ENCODE measurements at places on chromosomes 13 and 19.

DNA sequence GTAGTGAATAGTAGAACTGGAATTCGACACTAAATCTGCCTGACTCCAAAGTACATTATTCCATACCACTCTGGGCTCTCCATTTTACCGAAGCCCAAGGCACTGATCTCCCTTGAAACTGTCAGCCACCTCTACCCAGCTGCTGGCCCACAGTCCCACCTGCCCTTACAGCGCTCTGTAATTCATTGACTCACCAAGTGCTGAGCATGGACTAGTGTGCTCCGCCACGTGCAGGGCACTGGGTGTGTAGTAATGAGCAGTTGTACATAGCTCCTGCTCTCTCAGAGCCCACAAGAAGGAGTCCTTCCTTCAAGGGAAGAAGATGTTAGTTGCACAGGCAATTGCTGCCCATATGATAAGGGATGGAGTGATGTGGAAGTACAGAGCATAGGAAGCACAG, 76.6 kb upstream of the SIAH3 start:
- no peak for DNase-seq

GRCh38 chr19:47190167-47190727, 40.8 kb downstream of the BBC3 start:
- DNase-seq: no peak

DNA sequence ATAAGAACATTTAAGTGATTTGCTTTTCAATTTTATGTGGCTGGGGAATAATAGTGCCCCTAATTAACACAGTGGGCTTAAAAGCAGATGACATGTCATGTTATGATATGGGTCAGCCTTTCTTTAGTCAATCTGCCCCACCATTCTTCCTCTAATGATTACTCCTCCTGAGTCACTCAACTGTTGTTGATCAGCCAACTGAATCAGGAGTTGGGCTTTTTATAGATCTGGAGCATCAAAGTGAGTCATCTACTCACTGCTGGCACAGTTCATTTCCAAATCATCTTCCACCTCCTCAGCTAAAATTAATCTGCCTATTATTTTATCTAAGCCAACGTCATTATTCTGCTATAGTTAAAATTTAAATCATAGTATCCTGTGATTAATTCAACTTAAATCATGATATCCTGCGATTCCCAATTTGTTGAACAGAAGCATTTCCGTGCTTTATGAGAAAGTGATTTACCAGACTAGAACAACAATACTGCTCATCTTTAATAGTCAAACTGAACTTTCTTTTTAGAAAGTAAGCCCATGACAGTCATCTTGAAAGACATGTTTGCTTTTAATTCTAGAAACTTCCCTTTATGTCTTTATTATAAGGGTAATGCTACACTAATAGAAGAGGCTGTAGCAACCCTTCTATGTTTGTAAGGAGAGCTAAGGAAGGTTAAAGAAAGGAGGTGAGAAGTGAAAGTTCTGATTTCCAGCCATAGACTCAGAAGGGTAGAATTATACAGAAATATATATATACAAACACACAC, 551.4 kb downstream of the TBC1D4 start:
- DNase-seq: no peak

- no peak for DNase-seq
Observed at GRCh38 chr13:102131246-102131645, 270.6 kb downstream of the FGF14 start.

DNA sequence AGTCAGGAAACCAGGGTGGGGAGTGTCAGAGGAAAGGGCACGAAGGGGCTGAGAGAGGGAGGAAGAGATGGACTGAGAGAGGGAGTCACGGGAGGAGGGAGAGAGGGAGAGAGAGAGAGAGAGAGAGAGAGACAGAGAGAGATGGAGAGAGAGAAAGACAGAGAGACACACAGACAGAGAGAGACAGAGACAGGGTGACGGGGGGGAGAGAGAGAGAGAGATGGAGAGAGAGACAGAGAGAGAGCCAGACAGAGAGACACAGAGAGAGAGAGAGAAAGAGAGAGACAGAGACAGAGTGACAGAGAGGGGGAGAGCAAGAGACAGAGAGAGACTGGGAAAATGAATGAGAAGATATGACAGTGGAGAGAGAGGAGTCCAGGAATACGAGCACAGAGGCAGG, 494 bp upstream of the KLK14 start:
- no peak for DNase-seq

GRCh38 chr13:111879719-111880118, 187.2 kb upstream of the SOX1 start:
- DNase-seq: no peak

DNA sequence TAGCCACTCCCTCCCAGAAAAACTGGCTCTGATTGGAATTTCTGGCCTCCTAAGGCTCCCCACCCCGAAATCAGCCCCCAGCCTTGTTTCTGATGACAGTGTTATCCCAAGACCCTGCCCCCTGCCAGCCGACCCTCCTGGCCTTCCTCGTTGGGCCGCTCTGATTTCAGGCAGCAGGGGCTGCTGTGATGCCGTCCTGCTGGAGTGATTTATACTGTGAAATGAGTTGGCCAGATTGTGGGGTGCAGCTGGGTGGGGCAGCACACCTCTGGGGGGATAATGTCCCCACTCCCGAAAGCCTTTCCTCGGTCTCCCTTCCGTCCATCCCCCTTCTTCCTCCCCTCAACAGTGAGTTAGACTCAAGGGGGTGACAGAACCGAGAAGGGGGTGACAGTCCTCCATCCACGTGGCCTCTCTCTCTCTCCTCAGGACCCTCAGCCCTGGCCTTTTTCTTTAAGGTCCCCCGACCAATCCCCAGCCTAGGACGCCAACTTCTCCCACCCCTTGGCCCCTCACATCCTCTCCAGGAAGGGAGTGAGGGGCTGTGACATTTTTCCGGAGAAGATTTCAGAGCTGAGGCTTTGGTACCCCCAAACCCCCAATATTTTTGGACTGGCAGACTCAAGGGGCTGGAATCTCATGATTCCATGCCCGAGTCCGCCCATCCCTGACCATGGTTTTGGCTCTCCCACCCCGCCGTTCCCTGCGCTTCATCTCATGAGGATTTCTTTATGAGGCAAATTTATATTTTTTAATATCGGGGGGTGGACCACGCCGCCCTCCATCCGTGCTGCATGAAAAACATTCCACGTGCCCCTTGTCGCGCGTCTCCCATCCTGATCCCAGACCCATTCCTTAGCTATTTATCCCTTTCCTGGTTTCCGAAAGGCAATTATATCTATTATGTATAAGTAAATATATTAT, 6.1 kb downstream of the FOSB start:
- no peak for DNase-seq

DNA sequence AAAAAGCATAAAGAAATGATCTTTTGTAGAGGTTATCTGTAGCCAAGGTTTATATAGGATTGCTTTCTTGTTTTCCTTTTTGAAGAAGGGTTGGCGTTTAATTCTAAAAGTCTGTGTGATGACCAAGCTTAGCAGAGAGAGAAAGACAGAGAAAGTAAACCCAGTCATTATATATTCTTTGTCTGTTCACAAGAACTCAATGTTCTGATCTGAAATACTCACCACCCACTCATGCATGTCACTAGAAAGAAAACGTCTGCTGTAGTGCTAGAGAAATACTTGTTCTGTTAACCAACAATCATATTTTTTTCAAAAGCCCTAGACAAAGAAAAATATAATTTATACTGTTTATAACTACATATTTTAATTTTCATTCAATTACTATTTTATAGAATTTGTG, 173.7 kb upstream of the SLITRK5 start:
- no peak for DNase-seq

DNA sequence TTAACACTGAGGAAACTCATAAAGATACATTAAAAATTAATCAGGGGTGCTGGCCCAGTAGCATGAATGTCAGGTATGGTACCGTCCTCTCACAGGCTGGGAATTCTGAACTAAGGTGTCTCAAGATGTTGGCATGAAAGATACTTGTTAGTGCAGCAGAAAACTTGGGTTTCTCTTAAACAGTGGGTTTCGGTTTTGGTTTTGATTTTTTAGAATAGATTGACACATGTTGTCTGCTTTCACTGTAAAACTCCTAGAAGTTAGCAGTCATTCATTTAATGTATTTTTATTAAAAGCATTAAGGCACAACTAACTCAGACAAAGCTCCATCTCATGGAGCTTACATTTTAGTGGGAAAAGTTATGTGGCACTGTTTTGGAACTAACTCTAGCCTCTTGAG, 3.5 kb upstream of the OBI1 start:
- DNase-seq: no peak

DNA sequence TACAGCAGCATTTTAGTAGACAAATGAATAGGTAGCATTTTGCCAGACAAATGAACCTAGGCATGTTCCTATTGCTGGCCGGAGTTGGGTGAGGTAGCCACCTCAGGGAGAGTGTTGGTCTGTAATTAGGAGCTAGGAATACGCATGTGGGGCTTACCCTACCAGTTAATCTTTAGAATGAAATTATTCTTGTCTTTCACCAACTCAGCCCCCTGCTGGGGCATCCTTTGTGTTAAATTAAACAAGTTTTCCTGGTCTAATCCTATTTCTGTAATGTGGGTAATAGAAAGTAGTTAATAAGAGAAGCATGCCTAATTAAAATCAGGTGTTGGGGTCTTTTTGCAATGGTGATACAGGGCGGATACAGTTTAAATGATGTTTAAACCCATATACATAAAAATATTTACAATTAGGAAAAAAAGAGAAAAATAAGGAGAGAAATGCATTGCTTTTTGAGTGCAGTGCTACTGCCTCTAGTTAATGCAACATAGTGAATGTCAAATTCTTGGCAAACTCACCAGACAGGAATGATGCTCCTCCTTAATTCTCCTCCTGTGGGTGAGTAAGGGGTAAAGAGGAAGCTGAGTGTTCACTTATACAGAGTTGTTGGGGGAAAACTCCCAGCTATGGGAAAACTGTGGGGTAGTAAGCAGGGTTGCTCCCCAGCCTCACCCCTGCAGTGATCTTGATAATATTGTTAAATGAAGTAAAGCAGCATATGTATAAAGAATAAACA, 276.4 kb upstream of the EDNRB start:
- no peak for DNase-seq

DNA sequence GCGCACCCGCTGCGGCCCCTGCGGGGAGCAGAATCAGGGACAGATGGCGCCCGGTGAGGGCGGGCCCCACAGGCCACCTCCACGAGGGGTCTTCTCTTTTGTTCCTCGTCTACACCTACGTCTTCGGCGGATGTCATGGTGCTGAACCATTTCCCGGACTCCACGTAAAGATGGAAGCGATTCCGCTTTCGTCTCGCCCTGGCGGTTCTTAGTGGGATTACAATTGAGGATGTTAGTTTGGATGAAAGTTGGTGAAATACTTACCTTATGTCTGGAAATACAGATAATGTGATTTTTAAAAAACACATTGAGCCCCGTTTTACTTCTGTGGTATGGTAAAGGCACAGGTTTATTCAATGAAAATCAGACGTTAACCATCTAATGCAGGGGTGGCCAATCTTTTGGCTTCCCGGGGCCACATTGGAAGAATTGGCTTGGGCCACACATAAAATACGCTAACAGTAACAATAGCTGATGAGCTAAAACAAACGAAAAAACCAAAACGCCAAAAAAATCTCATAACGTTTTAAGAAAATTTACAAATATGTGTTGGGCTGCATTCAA, 1.4 kb upstream of the ZMYM5 start:
- no peak for DNase-seq

- no peak for DNase-seq
Observed at GRCh38 chr13:78078168-78078567, 159.5 kb upstream of the EDNRB start.

DNA sequence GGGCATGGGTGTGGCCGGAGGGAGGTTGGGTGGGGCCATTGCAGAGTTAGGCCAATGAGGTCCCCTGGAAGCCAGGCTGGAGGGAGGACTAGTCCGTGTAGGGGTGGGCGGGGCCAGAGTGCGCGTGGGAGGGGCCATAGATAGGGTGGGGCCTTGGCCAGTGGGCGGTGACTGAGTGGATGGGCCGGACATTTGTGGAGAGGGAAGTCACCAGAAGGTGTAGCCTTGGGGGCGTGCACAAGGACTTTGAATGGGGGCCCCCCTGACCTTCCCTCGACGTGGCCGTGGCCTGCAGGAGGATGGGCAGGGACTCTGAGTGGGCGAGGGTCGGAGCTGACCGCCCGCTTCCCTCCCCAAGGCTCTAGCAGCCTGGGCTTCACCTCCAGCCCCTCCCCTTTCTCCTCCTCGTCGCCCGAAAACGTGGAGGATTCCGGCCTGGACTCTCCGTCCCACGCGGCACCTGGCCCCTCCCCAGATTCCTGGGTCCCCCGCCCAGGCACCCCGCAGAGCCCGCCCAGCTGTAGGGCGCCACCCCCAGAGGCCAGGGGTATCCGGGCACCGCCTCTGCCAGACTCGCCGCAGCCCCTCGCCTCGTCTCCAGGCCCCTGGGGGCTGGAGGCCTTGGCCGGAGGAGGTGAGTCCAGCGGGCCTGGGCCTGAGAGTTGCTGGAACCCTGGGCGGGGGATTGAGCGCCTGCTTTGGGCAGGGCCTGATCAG, 16.5 kb upstream of the B3GNT3 start:
- no peak for DNase-seq

DNA sequence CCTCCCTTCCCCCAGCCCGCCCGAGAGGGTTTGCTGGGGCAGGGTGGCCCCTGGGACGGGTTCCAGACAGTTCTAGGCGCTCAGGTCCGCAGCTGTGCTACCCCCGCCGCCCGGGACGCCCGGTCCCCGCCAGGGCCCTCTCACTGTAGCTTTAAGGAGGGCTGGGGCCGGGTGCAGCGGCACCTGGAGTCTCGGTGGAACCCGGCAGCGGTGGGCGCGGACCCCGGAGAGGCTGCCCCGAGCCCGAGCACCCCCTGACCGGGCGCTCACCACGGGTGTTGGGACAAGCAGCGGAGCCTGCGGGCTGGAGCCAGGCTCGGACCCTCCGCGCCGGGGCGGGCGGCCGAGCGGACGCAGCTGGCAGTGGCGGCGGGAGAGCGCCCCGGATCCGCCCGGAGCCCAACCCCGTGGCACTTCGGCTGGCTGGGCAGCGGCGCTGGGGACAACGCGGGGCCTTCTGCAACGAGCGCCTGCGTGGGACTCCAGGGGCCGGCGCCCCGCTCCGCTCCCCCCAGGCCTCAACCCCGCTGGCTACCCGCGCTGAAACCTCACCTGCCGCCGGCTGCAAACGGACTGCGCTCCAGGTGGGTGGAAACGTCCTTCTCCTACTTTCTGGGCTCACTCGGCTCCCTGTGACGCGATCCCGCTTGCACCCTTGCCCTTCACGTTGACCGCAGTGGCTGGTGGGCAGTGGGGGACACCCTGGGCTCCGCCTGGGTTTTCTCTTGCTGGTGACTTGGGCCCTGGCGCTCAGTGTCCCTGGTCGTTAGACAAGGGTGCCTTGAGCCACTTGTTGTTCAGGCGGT, 81.1 kb downstream of the ZNF429 start:
- DNase-seq: no peak

Measured in stimulated activated CD8-positive, alpha-beta memory T cell treated with anti-CD3 and anti-CD28 coated beads, Interleukin-12 subunit alpha, Interleukin-12 subunit beta, amount 100 ng/mL, for 4 hours (primary cell).